Activated T-cell treated with anti-CD3 and anti-CD28 coated beads, Interleukin-2, amount 50 U/mL, for 24 hours (primary cell): ENCODE measurements at places on chromosomes 12 and 14.
A peak's percentile ranks its signal among the peaks of the same experiment; 100 is the strongest.

GRCh38 chr12:49296034-49296835, 1.3 kb downstream of the PRPH start:
- DNase-seq: peak; percentile 78

- no peak for DNase-seq
These were observed 272.0 kb downstream of the SSPN start for GRCh38 chr12:26467351-26467750.

DNA sequence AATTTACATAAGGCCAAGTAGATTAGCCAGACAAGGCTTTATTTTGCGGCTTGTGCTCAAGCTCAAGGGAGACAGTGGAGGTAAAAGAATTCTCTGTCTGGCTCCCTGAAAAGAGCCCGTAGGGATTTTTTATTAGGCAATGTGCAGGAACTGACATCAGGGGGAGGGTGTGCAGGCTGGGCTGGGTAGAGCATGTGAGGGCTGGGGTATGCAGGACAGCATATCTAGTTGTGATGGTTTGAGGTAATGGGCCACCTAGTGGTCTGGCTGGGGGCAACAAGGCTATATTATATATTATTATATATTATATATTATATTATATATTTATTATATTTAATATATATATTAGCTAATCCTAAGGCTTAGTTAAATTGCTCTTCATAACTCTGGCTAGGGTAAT, 102.1 kb downstream of the TMEM117 start:
- DNase-seq: no peak

GRCh38 chr14:58060077-58060476, 91.9 kb downstream of the ARMH4 start:
- no peak for DNase-seq

- DNase-seq: no peak
These were observed 106.1 kb downstream of the PAX9 start for GRCh38 chr14:36767603-36768281.

GRCh38 chr12:59444932-59445331, 150.9 kb upstream of the SLC16A7 start:
- no peak for DNase-seq

DNA sequence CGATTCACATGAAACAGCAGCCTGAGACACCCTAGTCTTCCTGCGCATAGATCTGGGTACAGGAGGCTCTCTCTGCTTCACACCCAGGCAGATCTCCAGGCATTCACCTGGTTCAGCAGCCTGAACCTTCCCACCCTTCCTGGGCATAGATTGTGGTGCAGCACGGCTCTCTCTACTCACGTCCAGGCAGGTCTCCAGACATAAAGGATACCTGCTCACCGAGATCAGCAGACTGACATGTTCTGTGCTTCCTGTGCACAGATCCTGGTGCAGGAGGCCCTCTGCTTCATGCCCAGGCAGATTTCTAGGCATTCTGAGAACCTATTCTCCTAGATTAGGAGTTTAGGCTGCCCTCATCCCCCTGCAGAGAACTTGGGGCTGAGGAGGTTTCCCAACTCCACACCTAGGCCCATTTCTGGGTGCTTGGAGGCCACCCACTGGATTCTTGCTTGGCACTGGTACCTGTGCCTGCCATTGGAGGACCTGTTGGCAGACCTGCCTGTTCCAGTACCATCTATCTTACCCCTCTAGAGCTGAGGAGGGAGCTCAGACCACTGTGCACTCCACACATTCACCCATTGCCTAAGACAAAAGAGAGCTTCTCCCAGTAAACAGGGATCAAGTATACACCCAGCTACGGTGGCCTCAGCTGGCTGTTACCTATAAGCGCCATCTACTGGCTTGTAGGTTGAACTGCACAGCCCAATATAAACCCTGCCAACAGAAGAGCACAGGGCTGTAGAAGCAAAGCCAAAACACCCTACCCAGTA, 28.0 kb upstream of the GARIN6 start:
- no peak for DNase-seq

DNA sequence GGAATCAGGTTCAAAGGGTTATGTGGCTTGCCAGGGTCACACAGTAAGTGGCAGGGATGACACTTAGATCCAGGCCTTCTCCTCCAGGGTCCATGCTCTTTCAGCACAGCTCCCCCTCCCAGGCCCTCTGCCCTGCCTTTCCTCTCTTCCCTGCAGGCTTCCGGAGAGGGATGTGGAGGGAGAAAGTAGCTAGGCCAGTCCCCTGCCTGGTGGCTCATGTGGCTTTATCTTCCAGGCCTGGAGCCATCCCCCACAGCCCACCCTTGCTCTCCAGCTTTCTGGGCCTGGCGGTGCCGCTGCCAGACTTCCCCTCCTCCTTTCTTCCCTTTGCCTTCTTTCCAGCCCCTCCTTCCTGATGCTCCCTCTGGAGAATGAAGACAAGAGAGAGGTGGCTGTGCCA, 1.7 kb downstream of the PSMB11 start:
- no peak for DNase-seq

DNA sequence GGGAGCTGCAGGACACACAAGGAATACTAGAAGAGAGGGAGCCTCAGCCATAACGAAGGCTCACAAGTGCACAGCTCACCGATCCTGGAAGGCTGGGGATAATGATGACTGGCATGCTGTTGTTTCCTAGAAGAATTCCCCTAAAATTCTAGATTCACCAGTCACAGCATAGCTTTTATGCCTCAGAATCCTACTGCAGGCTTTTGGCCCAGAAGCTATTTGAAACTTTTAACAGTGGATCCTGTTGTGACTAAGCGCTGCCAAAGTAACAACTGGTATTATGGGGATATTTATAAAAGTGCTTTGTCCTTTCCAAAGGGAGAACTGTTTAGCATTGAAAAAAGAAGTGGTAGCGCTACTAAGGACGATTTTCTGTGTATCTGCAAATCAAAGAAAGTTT, 214.1 kb upstream of the PELI2 start:
- DNase-seq: no peak

GRCh38 chr14:71388336-71388735, 481.1 kb downstream of the PCNX1 start:
- no peak for DNase-seq

DNA sequence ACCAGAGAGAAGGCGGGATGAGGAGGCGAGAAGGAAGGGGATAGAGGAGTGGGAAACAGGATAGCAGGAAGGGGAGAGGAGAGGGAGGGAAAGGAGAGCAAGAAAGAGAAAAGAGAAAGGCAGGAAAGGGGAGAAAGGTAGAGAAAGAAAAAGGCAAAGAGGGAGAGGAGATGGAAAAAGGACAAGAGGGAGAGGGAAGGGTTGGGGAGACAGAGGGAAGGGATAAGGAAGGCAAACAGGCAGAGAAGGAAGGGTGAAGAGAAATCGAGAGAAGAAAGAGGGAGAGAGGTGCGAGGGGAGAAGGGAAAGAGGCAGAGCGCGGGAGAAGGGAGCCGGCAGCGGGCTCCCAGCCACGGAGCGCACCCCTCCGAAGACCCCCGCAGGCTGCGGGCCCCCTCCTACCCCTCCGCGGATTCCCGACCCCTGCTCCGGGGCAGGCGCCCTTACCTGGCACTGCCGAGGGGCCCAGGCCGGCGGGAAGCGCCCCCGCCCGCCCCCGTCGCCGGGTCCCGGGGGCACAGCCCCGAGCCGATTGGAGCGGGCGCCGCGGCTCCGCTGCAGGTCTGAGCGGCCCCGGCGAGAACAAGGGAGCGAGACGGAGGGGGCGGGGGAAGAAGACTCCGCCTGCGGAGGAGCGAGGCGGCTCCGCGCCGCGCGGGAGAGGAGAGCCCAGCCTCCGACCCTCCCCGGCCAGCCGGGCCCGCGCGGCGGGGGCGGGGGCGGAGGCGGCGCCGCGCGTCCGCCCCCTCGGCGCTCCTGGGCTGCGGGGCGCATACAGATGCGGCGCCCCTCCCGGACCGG, at the start of gene CDH24:
Gene CDH24, minus strand, starts transcription at position 565 of the 801 bp plus-strand sequence. CDS start 1,787 bp downstream, outside the sequence.
- peak; percentile 77 for DNase-seq

DNA sequence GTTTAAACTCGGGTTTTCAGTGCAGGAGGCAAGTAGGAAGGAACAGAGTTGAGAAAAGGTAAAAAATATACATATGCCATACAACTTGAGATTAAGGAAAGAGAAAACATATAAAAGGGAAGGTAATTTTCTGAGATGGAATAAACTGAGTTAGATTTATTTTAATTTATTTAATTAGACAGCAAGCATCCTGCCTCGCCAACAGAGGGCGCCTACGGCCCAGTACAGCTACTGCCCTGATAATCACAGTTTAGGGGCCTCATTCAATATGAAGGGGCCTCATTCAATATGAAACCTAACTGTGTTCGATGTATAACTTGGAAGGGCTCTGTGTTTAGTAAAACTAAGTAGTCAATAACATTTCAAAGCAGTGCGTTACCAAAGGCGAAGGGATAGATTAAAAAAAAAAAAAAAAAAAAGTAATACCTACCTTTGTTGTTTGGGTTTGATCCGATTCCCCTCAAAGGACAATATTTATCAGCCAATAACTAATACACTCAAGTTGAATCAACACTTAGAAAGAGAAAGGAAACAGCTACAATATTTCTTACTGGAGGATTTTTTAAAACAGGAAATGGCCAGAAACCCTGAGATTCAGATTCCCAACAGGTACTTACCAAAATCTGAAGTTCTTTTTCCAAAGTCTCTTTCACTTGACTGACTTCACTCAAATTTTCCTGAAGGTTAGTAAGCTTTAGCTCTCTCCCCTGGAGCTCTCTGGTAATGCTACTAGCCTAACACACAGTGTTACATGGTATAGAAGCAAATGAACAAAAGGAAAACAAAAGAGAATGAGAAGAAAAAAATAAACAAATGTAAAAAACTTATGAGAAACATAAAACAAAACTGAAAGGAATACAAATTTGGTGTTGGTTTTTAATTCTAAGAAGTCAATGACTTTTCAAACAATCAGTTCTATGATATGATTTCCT, 70.0 kb upstream of the VPS33A start:
- peak; percentile 55 for DNase-seq

DNA sequence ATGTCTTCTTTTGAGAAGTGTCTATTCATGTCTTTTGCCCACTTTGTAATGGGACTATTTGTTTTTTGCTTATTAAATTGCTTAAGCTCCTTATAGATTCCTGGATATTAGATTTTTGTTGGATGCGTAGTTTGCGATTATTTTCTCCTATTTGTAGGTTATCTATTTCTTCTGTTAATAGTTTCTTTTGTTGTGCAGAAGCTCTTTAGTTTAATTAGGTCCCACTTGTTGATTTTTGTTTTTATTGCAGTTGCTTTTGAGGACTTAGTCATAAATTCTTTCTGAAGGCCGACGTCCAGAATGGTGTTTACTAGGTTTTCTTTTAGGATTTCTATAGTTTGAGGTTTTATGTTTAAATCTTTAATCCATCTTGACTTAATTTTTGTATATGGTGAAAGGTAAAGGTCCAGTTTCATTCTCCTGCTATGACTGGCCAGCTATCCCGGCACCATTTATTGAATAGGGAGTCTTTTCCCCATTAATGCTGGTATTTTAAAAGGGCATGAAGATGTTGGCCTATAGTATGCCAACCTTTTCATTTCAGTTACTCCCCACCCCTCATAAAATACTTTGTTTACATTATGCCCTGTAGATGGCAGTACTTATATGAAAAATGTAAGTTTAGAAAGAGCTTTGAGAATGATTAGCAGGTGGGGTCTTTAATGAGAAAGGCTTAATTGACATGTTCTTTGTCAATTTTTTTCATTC, 62.9 kb upstream of the PSMA6 start:
- DNase-seq: no peak

DNA sequence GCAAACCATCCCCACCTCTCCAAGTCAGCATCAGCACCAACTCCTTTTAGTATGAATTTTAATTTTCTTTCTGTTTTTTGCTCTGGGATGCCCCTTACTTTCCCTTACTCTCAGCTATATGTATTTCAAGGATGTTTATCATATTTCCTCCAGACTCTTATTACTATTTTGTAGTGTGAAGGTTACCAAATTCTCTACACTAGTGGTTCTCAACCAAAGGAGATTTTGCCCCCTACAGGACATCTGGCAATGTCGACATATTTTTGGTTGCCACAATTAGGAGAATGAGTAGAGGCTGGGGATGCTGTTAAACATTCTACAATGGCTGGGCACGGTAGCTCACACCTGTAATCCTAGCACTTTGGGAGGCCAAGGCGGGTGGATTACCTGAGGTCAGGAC, 29.1 kb upstream of the SOS2 start:
- DNase-seq: no peak

- no peak for DNase-seq
These were observed 411.0 kb upstream of the OR4E1 start for GRCh38 chr14:22084393-22085281.

DNA sequence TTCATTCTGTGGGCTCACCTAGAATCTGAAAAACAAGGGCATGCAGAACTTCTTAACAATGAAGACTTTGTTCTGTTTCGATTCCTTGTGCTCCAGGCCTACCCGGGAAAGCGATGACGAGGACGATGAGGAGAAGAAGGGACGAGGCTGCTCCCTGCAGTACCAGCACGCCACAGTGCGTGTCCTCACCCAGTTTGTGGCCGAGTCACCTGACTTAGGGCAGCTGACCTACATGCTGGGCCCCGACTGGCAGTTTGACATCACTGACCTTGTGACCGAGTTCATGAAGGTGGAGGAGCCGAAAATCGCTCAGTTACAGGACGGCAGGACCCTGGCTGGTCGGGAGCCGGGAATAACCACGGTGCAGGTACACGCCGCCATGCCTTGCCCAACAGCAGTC, 585.4 kb downstream of the AACS start:
- no peak for DNase-seq

DNA sequence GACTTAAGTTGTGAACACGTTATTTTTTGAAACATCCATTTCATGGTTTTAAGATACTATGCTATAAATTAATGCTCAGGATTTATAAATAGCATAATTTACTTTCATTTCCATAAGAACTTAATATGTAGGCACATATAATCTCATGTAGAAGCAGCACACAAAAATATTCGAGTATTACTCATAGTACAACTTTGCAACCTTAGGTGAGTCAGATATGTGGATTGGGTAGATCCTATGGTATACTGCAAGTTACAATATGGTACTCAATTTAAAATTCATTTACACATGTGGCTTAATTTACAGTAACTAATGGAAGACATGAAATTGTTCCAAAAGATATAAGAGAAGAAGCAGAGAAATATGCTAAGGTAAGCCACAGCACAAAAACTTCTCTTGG, 26.0 kb downstream of the PSMA3 start:
- DNase-seq: no peak

GRCh38 chr12:43336962-43337555, 214.9 kb downstream of the ADAMTS20 start:
- no peak for DNase-seq

DNA sequence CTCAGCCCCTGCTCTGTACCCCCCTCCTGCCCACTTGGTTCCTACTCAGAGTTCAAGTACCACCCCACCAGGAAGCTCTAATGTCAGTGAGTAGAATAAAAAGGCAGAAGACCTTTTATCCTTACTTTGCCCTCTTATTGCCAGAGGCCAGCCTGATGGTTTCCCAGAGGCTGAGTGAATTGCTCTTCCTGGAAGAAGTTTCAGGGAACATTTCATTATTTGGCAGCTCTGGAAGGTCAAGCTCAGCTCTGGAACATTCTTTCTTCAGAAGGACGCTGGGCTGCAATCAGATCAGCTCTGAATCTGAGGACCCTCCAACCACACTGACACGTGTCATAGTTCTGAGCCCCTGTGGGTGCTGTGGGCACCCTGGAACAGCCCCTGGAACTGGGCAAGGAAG, 188.9 kb downstream of the ETV6 start:
- no peak for DNase-seq
